C1 segment of cervical spinal cord (tissue), 14 donors: ENCODE measurements at places on chromosomes 3 and 15.
A peak's percentile ranks its signal among the peaks of the same experiment; 100 is the strongest.

- no peak for DNase-seq
These were observed 132.3 kb upstream of the ABHD17C start for GRCh38 chr15:80562846-80563245.

DNA sequence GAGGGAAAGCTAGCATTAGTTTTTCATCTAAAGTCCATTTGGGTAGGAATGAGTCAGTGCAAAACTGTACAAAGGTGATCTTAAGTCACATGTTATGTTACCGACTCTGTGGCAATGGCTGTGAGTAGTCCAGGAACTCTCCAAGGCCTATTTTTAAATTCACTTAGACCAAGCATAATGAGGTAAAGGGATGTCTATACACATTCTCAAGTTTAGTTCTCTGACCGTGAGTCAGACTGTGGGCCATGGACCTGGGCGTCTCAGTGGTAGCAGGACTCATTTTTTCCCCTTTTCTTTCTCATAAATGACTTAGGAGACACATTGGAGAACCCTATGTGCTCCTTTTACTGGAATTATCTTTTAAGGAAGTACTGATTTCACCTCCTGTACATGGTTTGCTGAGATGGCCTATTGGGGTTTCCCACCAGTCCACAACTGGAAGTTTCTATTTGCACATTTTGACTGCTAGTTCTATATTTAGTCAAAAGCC lies 488.7 kb upstream of the TPRG1 start:
- peak; percentile 40 for DNase-seq

GRCh38 chr3:43080726-43081568 lies 24.9 kb downstream of the POMGNT2 start:
- no peak for DNase-seq

- DNase-seq: no peak
These were observed 3.3 kb downstream of the LMOD3 start for GRCh38 chr3:69119138-69119537.

GRCh38 chr15:35680951-35681350 lies 135.0 kb upstream of the DPH6 start:
- no peak for DNase-seq

- no peak for DNase-seq
These were observed 66.7 kb upstream of the STXBP5L start for GRCh38 chr3:120841264-120841663.

GRCh38 chr15:62951481-62951880 lies 91.1 kb upstream of the TPM1 start:
- DNase-seq: no peak
